ENCODE measurements at places on chromosomes 3 and 15. TPM values are rescaled to one million over a fixed set of nuclear protein-coding genes. Genes with fewer than 3 reads are reported as not detected.

The ADGRG7 gene
- total RNA-seq: not detected

The CACNA1D gene
- total RNA-seq: 0.29 TPM

The ST6GAL1 gene
- total RNA-seq: 8.0 TPM

The DUOX1 gene
- under 0.01 TPM for total RNA-seq

The MAP1A gene
- total RNA-seq: 121 TPM

The PGBD4 gene
- 1.8 TPM for total RNA-seq

The TEX55 gene
- not detected for total RNA-seq

The LYZL4 gene
- total RNA-seq: not detected

The CORO2B gene
- 14.1 TPM for total RNA-seq

The AP3B2 gene
- total RNA-seq: 0.36 TPM

The C3orf80 gene
- total RNA-seq: 2.2 TPM

The LMCD1 gene
- 213 TPM for total RNA-seq

The PPM1L gene
- total RNA-seq: 4.3 TPM

The ADAMTS9 gene
- total RNA-seq: 2.7 TPM

The GOLGA6D gene
- not detected for total RNA-seq

The LRRK1 gene
- 15.2 TPM for total RNA-seq

The CNTN3 gene
- total RNA-seq: 0.36 TPM

The CDC25A gene
- 0.88 TPM for total RNA-seq

The HSPBAP1 gene
- 13.8 TPM for total RNA-seq

The GOLGA6A gene
- total RNA-seq: under 0.01 TPM

The CYP1A2 gene
- not detected for total RNA-seq

The IQCH gene
- total RNA-seq: 4.7 TPM

The ARNT2 gene
- total RNA-seq: 30.0 TPM

The PTH1R gene
- 0.29 TPM for total RNA-seq

The SUCNR1 gene
- total RNA-seq: under 0.01 TPM

The RBP2 gene
- total RNA-seq: not detected

The VEPH1 gene
- 23.2 TPM for total RNA-seq

The UBA5 gene
- 38.4 TPM for total RNA-seq

The PFKFB4 gene
- 12.3 TPM for total RNA-seq

The NAALADL2 gene
- 23.5 TPM for total RNA-seq

The SMAD6 gene
- total RNA-seq: 31.8 TPM

The FANCI gene
- total RNA-seq: 59.4 TPM

The RPL22L1 gene
- total RNA-seq: 297 TPM

The EIF5A2 gene
- total RNA-seq: 13.3 TPM
